Stimulated activated CD4-positive, alpha-beta T cell treated with anti-CD3 and anti-CD28 coated beads, Interleukin-1b, Interleukin-23, amount 100 ng/mL, for 24 hours (primary cell): ENCODE measurements at places on chromosomes 16 and 17.

DNA sequence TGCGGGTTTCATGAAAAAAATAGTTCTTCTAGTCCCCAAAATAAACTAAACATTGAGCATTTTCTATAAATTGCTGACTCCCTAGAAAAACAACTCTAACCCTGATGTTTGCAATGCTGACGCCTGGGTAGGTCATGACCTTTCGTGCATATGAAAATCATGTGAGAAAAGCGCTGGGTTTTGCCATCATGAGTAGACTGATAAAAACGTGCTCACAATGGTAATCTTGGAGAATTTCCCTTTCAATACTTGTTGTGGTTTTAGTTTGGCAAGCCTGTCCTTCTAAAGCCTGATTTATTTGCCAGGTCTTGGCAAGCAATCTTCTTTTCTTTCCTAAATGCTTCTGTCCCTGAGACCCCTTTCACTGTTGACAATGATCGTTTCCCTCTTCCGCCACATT is 4.0 kb upstream of the CLEC10A start:
- DNase-seq = no peak

- no peak for DNase-seq
These were observed 13.6 kb upstream of the WFDC1 start for GRCh38 chr16:84281074-84281473.

- no peak for DNase-seq
These were observed 79.1 kb upstream of the SEC14L1 start for GRCh38 chr17:77061669-77062068.

GRCh38 chr17:65848751-65849150 is 287.3 kb upstream of the AXIN2 start:
- DNase-seq = no peak

DNA sequence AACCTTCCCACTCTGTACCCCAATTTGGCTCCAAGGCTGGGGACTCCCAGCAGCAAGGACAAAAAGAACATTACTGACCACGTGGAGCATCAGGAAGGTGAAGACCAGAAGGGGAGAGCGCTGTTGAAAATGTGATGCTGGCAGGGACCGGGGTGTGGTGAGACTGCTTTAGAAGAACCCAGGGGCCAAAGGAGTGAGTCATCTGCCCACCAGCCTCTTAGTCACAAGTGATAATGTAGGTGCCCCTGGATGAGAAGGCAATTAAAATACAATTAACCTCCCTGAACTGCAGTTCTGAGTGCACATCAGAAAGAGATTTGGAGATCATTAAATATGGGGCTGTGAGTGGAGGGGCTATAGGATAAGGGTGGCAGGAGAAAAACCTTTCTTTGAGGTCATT is 366.6 kb upstream of the CCL2 start:
- DNase-seq = no peak

GRCh38 chr17:4594931-4595684 is 10.8 kb downstream of the SMTNL2 start:
- DNase-seq = peak; percentile 23

GRCh38 chr16:66746682-66747081 is 4.7 kb downstream of the DYNC1LI2 start:
- DNase-seq = no peak

DNA sequence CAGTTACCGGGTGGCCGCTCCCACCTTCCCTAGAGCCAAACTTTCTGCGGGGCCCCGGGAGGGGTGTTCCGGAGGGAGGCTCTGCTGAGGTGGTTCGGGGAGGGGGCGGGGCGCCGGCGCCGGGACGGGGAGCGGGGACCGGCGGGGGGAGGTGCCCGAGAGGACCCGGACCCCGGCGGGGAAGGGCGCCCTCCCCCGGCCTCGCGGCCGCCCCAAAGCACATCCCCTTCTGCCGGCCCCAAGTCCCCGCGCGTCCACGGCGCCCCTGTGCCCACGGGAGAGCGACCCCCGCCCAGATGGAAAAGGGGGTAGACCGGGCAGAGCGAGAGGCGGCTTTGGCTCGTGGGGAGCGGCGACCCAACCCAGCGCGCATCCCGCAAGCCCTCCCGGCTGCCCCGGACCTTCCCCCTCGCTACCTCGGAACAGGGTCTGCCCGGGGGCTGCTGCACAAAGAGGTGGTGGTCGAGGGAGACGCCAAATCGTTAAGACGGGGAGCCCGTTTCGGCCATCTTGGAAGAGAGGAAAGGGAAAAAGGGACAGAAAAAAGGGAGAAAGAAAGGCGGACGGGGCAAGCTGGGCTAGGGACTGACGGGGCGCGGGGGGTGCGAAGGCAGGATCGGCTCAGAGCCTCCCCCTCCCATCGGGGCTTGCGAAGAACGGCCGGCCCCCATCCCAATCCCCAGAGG is 530 bp downstream of the PCGF2 start:
- DNase-seq = no peak

GRCh38 chr16:49115956-49116355 is 165.7 kb downstream of the CBLN1 start:
- no peak for DNase-seq
